ENCODE measurements at places on chromosomes 13 and 19.

DNA sequence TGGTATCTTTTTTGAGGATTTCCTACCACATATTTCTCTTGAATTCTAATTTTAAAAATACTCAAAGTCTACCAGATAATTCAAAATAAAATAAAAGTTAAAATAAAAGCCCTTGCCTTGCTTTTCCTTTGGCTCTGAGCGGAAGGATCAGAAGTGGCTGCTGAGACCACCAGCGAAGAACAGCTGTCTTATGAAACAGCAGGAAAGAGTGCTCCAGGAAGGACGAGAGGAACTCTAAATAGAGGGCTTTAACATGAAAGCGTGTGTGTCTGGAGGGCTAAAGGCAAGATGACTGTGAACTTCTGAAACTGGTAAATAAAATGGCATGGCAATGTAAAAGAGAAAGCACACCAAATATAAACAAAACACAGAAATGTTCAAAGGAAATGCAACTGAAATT lies 521.5 kb upstream of the SPRY2 start:
- no peak for DNase-seq

DNA sequence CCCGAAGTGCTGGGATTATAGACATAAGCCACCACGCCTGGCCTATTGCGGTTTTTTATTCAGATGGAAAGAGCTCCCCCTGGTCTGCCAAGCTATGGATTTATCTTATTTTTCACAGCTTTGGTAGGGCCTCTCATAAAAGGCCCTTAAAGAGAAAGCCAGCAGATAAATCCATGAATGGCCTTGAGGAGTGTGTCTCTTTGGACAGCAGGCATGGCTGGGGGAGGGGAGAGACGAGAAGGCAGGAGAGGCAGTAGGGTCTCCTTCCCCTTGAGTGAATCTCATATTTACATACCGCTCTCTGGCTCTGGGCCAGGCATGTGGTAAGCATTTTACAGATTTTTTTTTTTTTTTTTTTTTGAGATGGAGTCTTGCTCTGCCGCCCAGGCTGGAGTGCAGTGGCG lies 25.2 kb downstream of the MARK4 start:
- DNase-seq: no peak

GRCh38 chr13:60028021-60028420 lies 135.7 kb downstream of the DIAPH3 start:
- DNase-seq: no peak

DNA sequence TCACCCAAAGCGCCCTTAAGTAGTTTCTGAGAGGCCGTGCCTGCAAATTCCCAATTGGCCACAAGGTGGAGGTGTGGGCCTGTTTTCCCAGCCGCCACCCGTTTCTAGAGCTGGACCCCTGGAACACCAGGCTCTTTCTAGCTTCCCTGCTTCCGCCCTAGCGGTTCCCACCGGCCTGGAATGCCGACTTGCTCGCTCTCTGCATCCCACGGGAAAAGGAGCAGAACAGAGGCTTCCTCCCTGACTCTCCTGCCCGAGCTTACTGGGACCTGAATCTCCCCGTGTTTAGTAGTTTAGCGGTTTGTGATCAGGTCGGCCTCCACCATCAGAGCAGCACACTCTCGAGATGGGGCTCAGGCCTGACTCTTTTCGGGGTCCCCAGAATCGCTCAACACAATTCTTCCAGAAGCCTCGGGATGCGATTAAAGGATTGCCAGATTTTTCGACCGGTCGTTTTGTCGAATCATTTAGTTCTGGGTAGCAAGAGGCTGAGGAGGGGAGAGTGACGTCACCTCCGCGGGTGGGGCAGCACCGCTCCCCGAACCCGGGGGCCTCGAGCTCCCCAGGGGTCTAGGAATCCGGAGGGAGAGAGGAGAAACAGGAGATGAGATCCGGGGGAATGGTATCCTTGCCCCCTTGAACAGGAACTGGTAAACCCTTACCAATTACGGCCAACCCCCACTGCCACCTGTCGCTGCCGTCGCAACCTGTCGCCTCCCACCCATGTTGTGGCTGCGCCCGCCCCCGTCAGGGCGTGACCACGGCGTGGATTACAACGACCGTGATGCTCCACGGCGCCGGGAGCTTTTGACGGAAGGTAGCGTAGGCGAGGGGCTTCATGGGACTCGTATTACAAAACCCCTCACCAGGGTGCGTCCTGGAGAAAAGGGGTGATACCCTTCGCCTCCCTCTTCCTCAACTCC lies 8.0 kb downstream of the NAPSA start:
- DNase-seq: peak; percentile 72

Data from hippocampal formation (tissue), 2 donors.